ENCODE measurements at places on chromosomes 3 and 15.

DNA sequence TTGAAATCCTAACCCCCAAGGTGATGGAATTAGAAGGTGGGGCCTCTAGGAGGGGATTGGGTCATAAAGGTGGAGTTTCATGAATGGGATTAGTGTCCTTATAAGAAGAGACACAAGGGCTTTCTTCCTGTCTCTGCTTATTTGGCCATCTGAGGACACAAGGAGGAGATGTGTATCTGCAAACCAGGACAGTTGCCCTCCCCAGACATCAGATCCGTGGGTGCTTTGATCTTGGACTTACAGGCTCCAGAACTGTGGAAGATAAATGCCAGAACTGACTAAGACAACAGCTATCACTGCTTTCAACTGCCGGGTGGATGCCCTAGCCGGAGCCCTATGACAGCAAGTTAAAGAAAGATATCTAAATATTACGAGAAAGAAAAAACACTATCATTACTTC, 94.4 kb downstream of the CHRNA7 start:
- DNase-seq, result no peak

GRCh38 chr15:89332446-89332845, 2.2 kb downstream of the POLG start:
- DNase-seq, result peak; percentile 5

DNA sequence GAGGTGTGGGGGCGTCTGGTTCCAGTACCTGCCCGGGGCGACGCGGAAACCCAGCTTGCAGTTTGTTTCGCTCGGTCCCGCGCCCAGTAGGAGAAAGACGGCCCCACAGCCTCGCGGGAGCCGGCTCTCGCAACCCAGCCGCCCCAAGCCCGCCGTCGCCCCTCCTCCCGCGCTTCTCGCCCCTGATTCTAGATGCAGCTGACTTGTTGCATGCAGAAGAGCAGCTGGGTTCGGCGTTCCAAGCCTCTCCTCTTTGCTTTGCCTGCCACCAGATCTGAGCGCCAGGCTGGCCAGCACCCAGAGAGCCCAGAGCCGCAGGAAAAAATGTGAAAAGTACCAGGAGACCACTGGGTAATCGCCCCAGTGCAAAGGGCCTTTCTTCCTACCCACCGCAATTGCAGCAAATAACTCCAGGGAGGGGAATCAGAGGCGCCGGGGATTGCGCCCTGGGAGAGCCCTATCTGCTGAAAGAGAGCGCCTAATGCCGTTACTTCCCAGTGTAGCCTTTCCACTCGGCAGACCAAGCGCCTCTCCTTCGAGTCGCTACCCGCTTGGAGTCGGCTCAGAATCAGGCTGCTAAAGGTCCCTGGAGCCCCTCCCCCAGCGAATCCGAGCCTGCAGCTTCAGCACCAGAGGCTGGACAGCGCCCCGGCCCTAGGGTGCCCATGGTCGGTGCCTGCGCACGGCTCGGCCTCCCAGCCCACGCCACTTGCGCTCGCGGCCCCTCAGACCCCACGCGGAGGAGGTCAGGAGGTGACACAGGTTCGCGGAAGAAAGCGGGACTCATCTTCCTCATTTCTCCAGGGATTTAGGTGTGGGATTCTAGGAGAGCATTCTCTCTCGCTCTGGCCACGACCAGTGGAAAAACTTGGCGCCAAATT, 15.7 kb upstream of the AEN start:
- DNase-seq, result peak; percentile 26

- DNase-seq, result no peak
These were observed 118.3 kb downstream of the TIGIT start for GRCh38 chr3:114411811-114412803.

DNA sequence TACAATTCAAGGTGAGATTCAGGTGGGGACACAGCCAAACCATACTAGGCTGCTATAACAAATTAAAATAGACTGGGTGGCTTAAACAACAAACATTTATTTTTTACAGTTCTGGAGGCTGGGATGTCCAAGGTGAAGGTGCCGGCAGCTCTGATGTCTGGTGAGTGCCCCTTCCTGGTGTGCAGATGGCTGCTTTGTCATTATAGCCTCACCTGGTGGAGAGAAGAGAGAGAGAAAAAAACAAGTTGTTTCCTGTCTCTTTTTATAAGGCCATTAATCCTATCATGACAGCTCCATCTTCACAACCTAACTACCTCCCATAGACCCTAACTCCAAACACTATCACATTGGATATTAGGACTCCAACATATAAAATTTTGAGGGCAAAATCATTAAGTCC, 279.7 kb downstream of the ZIC1 start:
- DNase-seq, result no peak

DNA sequence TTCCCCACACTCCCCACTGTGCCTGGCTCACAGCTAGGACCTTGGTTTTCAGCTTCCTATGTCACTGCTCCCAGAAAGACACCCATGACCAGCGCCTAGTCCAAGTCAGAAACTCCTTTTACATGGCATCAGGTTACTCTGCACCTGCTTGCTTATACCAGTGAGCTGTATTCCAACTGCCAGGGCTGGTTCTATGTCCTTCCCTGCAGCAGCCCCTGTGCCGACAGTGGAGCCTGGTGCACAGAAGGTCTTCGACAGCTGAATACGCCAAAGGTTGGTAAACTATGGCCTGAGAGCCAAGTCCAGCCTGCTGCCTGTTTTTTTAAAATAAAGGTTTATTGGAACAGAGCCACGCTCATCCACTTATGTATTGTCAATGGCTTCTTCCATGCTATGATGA, 102.5 kb downstream of the IQSEC1 start:
- DNase-seq, result no peak

GRCh38 chr3:29214009-29214658, 66.7 kb upstream of the RBMS3 start:
- DNase-seq, result no peak

- DNase-seq, result no peak
These were observed 135.7 kb downstream of the ZPLD1 start for GRCh38 chr3:102570511-102570910.

- DNase-seq, result no peak
These were observed 56.1 kb upstream of the KIF23 start for GRCh38 chr15:69357773-69358771.

GRCh38 chr15:70235347-70235746, 137.6 kb upstream of the TLE3 start:
- no peak for DNase-seq

Data from effector CD8-positive, alpha-beta T cell (primary cell).